ENCODE measurements at places on chromosomes 4 and X. TPM values are rescaled to one million over a fixed set of nuclear protein-coding genes. Genes with fewer than 3 reads are reported as not detected.
A peak's percentile ranks its signal among the peaks of the same experiment; 100 is the strongest.

- DNase-seq: peak; percentile 32
Observed at GRCh38 chrX:47687263-47687662, 28.3 kb upstream of the UXT start.

DNA sequence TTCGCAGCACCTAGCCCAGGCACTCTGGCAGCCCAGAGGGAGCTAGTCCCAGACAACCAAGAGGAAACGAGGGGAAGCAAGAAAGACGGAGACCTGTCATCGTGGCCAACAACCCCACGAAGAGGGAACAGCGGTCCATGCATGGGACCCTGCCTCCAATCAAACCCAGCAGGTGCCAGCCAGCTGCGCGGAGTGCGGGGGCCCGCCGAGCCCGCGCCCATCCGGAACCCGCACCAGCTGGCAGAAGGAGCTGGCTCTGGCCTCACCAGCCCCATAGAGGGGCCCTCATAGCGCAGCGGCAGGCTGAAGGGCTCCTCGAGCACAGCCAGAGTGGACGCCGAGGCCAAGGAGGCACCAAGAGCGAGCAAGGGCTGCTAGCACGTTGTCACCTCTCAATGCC is 332.4 kb upstream of the MAGEB18 start:
- DNase-seq: no peak

GRCh38 chr4:138816875-138817274 is 198.7 kb upstream of the NOCT start:
- no peak for DNase-seq

- DNase-seq: no peak
Observed at GRCh38 chr4:32745351-32745750, 2025.2 kb downstream of the PCDH7 start.

The RAI2 gene
- total RNA-seq: not detected

The SPANXC gene
- total RNA-seq: not detected
